Right lobe of liver (tissue), 6 donors: ENCODE measurements at places on chromosomes 2 and 18. TPM values are rescaled to one million over a fixed set of nuclear protein-coding genes. Genes with fewer than 3 reads are reported as not detected.

DNA sequence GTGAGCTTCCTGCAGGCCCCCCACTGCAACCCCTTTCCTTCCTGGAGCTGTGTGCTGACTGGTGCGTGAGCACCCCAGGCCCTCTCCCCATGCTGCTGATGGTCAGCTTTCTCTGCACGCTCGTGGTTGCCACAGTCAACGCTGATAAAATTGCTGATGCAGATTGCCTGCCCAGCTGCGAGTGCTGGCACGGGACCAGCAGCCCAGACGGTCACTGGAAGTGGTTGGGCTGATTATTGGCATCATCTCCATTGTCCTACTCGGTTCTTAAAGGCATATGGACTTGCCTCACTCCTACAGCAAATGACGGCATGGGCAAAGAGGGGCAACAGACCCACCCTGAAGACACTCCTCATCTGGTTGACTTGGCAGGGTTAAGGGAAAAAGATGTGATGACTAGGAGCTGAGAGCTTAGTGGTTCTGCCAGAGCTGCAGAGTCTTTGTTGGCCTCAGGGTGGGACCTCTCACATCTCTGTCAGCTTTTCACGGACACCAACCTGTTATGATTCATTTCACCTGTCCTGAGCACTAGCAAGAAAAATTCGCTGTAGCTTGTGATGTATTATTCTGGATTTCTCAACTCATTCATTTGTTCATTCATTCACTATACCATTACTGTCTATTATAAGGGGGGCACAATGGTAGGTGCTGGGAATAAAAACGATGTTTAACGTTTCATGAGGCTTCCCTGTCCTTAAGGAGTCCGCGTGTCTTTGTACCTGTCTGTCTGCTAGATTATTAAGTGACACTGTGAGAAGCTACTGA, 38.4 kb downstream of the PAX8 start:
- DNase-seq: peak; percentile 90

FNDC4 gene
- 75.6 TPM for total RNA-seq

DNA sequence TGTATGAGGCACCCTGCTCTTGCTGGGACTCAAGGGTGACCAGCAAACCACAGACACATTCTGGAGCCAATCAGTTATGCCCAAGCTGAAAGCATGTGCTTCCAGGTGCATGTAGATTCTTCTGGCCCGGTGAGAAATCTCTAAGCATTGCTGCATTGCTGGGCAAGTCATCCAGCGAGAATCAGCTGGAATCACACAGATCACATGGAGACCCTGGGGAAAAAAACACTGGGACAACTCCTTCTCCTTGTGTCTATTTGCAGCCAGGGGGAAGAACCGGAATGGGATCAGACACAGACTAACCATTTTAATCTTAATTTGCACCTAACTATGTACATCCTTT, 119.7 kb upstream of the KLF7 start:
- DNase-seq: no peak

GRCh38 chr18:45291621-45292615, 323.4 kb upstream of the SLC14A2 start:
- no peak for DNase-seq

NT5C1B gene
- total RNA-seq: not detected

DNA sequence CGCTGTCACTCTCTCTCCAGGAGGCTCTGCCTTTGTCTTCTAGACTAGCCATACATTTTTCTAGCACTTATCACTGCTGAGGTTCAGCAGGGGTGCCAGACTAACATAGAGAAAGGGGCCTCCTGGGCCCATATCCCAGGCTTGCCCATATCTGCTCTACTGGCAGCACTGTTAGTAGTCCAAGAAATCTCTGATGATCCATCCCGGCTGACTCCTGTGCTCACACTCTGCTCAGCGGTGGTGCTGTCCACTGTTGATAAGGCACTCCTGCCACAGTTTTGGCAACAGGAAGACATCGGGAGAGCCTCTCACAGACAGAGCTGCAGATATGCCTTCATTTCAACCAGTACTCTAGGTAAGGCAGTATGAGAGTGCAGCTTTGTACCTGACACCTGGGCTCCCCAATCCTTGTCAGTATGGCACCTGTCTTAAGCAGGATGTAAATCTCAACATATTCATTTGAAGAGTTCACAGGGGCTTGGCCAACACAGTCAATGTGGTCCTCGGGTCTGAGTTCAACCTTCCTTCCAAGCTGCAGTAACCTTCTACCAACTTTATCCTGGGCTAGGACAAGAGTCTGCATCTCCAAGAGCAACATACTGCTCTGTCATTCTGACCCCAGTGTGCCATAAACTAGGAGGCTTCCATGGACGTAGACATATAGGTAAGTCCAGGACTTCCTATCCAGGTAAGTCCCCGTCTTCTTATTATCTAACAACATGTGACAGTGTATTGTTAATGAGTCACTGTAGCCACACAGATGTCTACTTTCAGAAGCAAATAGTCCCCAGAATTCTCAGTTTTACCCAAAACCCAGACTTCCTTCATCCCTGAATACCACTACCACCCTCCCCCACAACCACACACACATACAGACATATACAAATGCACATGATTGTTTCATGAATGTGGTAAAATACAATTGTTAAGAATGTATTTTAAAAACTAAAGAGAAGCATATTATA, 16.2 kb downstream of the KLF7 start:
- DNase-seq: no peak

- DNase-seq: peak; percentile 96
Observed at GRCh38 chr2:196171248-196171871, at the start of gene STK17B. Gene STK17B, minus strand, starts transcription at chr2:196171578. Its CDS starts 8,195 bp downstream, at chr2:196163383.

DNA sequence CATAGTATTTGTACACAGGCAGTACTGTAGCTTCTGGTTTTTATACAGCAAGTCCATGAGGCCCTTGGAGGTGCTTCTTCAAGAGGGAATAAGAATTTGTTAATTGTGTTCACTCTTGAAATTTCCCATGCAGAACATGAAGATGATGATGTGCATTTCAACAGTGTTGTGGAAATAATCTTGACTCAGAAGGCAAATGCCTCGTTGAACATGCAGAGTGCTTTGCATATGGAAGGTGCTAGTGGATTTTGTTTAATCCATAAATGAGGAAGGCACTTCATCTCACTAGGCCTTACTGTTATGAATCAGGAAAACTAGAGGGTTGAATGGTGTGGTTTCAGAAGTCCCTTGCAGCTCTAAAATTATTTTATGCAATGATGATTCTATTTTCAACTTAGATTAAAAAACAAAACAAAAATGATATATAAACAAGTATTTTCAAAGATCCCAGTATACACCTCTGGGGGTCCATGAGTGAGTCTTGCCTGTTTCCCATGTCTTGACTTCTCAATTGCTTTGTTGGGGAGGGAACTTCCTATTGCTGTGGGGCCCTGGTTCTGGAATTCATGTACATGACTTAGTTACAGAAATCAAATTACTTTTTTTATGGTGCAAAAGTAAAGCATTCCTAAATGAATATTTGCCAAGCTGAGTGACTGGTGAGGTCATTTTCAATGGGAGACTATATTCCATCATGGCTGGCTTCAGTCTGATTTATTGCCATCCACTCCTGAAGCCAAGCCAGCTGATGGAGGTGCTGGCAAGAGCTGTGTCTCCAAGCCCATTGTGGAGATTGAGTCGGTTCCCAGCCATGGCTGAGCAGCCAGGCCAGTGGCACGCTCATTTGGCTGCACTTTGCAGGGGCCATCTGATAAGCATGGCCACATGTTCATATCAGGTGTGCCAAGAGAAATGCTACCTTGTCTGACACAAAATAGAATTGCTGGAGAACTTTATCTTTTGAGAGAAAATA, 56.5 kb downstream of the MGAT5 start:
- DNase-seq: no peak

- DNase-seq: no peak
Observed at GRCh38 chr2:119477113-119477505, 45.5 kb downstream of the TMEM37 start.

GRCh38 chr18:55868909-55869308, 280.9 kb upstream of the TCF4 start:
- no peak for DNase-seq
